Activated effector memory CD4-positive, alpha-beta T cell treated with Interleukin-2 at 50 U/mL for 16 hours (primary cell): ENCODE measurements at places on chromosomes 1 and 21.

- no peak for DNase-seq
These were observed 514.4 kb upstream of the B3GALT2 start for GRCh38 chr1:193700710-193701355.

GRCh38 chr1:182493063-182493462 lies 43.1 kb downstream of the RGSL1 start:
- no peak for DNase-seq

DNA sequence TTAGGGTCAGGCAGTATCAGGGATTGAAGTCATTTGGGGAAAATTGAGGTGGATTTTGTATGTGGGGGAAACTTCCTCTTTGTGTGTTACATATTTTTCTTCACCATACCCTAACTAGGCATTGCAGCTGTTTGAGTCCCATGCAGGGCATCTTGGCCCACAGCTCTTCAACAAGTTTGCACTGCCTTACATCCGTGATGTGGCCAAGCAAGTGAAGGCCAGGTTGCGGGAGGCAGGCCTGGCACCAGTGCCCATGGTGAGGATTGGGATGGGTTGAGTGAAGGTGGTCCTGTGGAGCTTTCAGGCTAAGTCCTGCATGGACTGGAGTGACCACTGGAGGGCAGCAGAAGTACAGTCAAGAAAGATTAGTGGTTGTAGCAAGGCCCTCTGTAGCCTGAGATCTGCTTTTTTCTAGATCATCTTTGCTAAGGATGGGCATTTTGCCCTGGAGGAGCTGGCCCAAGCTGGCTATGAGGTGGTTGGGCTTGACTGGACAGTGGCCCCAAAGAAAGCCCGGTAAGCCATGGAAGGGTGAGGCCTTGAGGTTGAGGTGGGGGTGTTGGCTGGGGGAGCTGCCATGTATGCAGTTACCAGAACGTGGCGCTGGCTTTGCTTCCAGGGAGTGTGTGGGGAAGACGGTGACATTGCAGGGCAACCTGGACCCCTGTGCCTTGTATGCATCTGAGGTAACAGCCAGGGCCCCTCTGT lies 2.4 kb downstream of the UROD start:
- peak; percentile 64 for DNase-seq

DNA sequence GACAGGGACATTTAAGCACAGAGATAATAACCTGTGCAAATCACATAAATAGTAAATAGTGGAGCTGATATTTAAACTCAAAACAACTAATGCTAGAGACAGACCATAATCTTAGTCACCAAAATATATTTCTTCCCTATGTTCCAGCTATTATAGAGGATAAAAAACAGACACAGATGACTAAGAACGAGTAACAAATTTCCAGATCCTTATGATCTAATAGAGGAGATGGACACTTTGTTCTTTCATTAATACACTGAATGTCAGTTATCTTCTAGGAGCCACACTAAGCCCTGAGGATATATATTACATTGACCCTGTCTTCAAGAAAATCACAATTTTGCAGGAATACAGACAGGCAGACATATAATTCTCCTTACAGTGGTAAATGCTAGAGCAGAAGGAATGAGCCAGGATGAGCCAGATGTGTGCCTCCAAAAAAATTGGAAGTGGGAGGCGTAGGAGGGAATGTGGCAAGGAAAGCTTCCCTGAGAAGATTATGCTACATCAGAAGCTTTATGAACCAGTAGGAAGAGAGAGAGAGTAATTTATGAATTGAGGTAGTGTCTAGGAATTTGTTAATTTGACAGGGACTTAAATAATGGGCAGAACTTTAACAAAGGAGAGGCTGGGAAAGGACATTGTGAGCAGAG lies 395.4 kb upstream of the BEND5 start:
- no peak for DNase-seq

- no peak for DNase-seq
These were observed 1361.7 kb upstream of the B3GALT2 start for GRCh38 chr1:194548071-194548470.

- DNase-seq, result no peak
These were observed 12.7 kb downstream of the COL6A2 start for GRCh38 chr21:46110499-46111192.

DNA sequence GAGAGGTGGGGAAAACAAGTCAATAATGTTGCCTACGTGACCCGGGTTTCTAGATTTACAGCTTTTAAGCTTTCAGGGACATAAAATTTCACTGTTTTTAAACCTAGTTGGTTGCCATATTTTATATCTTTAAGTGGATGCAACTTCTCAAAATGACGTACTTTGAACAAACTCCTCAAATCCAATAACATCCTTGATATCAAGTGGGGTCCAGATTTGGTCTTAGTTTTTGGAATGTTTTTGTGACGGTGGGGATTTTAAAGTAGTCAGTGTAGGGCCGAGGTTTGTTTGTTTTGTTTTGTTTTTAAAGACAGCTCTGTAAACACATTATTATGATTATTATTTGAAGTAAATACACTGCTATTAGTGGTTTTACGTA lies 453 bp downstream of the CDKN2C start:
- DNase-seq, result no peak

DNA sequence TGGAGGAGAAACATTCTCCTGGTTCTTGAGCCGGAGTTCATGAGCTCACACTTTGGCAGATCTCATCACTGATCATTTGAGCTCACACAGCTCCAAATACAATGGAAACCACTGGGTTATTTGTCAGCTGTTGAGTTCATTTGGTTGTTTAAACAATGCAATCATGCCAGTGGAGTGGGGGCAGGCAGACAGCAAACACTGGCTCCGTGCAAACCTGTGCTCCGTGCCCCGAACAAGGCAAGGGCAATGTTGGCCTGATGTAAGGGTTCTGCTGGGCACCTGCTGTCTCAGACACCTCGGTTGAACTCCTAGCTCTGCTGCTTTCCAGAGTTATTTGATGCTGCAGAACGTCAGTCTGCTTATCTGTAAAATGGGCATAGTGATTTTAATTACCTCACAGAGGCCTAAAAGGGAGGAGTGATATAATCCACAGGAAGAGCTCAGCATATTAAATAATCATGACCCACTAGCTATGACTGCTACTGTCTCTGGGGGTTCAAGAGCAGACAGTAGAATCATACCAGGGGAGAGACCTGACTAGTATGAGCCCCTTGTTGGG lies 20.0 kb upstream of the CLIC6 start:
- no peak for DNase-seq

DNA sequence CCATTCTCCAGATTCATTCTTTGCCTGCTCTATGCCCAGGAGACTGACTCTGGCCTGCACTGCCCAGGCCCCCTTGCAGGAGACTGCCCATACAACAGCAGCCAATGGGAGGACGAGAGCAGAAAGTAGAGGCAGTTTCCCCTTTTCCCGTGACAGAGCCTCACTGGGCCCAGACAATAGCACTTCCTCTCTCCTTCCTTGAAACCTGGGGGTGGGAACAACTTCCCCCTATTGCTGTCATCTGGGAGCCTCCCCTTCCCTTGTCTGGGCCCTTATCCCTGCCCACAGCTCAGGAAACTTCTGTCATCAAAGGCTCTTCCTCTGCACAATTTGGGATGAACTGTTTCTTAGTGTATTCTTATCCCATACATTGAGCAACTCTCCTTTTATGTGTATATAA lies 60.8 kb upstream of the KCNJ15 start:
- no peak for DNase-seq

DNA sequence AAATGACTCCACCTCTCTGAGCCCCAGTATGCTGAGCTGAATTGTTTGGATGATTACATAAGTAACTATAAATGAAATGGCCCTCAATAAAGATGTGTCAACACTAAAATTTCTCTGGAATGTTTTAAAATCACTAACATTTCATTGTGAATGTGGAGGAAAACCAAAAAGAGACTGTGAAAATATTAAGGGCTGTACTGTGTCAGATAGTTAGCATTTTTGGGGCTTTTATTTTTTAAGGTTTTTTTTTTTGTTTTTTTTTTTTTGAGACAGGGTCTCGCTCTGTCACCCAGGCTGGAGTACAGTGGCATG lies 6.3 kb downstream of the MYOC start:
- no peak for DNase-seq

GRCh38 chr1:26887125-26887524 lies 3.0 kb downstream of the GPN2 start:
- DNase-seq, result no peak
